ENCODE measurements at places on chromosomes 16 and 17.

DNA sequence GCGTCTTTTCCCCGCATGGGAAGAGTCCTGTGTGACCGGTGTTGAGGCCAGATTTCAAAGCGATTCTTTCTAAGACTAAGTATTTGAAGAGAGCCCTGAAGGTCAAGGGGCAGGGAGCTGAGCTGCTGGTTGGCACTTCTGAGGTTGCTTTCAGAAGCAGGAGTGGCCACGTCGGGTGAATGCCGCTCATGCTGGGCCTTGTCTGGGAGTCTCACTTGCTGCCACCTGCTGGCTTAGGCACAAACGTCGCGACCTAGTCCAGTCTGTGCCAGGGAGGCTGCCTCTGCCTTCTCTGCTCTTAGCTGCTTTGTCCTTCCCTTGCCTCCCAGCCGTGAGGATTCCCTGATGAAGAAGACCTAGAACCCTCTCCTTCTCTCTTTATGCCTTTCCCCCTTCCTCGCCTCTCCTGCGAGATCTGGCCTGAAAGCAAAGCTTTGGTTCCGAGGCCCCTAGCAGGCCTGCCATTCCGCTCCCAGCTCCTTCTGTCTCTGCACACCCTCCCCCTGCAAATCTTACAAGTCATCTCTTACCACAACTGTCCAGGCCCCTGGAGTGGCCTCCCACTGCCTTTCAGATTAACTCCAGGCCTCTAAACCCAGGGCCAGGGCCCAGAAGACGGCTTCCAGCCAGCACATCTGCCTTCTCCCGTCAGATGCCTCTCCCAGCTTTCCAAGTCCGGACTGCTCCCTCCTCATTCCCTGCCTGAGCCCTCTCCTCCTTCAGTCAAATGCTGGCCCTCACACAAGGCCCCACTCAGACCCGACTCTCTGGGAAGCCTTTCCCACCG is 11.4 kb downstream of the CTNS start:
- DNase-seq: no peak

GRCh38 chr16:51071326-51071725 is 79.7 kb downstream of the SALL1 start:
- no peak for DNase-seq

DNA sequence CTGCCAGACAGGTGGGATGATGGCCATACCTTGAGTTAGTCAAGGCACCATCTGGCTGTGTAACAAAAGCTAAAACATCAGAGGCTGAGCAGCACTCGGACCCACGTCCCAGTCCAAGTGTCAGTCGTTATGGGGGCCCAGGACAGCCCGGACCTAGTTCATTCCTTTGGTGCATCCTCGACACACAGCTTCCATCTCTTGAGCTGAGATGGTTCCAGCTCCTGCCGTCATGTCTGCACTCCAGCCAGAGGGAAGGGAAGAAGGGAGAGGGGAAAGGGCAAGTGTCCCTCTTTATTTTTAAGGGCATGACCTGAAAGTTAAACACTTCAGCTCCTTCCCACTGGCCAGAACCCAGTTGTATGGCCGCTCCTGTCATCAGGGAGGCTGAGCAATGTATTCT is 218.0 kb downstream of the SEC14L1 start:
- no peak for DNase-seq

DNA sequence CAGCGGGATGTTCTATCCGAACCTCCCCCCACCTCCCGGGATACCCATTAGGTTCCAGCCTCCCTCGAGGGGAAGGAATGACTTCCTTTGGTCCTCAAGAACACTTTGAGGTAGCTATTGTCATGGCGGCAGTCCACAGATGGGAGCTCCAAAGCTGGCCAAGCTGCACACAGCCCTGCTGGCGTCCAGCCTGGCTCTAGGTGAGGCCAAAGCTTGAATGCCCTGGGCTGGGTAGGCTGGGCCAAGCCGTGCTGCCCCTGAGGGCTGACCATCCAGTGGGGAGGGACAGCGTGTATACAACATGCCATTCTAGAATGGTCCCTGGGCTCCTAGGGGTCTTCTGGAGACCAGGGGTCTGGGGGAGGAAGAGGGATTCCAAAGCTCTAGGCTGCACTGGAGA is 43.5 kb downstream of the PEMT start:
- no peak for DNase-seq

GRCh38 chr16:53803998-53804397 is 100.0 kb downstream of the FTO start:
- DNase-seq: no peak

DNA sequence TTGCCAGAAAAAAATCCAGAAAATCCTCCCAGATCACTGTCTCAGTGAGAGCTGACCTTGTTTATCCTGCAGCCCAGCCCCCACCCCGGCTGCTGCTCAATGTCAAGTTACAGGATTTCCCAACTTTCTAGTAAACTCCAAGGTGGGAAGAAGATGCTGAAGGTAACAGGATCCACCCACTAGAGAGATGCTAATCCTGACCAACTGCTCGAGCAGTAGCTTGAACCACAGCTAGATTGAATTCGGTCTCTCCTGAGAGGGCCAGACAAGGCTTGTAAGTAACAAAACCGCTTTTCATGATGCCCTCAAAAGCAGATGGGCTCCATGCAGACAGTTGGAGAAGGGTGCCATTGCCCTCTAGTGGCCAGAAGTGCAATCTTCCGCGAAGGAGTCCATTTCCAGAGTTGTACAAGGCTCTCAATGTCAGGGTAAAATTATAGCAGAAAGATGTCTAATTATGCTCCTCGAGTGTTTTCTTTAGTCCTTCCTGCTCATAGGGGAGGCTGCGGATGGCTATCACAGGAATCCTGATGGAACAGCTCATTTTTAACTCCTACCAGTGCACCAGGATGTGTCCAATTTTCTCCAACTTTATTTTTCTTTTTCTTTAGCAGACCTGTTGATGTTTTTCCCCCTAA is 3.9 kb downstream of the CDH11 start:
- peak; percentile 79 for DNase-seq

GRCh38 chr17:62098623-62099231 is 33.6 kb upstream of the MED13 start:
- no peak for DNase-seq

GRCh38 chr17:65346166-65346565 is 209.0 kb downstream of the RGS9 start:
- no peak for DNase-seq
